ENCODE measurements at places on chromosomes 1 and 21.

DNA sequence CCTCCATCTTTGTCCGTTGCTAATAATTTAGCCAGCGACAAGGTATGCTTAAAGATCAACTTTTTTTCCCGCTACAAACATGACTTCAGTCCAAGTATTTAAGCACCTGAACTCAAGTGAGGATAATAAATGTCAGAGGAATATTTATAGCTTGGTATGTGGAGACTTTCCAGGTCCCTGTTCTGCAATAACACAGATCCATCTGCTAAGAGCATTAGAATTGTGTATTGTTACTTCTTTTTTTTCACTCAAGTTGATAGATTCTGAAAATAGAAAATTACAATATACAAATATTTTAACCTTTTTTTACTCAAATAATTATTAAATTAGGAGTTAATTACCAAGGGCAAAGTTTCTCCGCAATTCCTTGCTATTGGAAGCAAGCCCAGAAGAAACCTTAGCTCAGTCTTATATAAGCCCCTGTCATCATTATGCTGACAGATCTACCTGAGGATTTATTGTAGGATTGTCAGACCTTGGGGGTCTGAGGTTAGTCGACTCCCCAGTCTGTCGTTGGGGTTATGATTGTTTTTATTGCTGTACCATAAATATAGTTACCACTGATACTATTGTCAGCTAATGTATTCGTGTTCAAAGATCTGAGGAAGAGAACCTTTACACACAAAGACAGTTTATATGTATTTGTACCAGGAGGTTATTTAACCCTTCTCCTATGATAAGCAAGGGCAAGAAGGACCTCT lies 337.9 kb downstream of the TBX15 start:
- DNase-seq = no peak

- DNase-seq = no peak
Observed at GRCh38 chr1:46246548-46247435, 771 bp upstream of the RAD54L start.

- DNase-seq = no peak
Observed at GRCh38 chr1:67350783-67351182, 43.1 kb downstream of the IL12RB2 start.

GRCh38 chr1:13586001-13586400 lies 2.4 kb downstream of the PDPN start:
- no peak for DNase-seq

GRCh38 chr1:113073479-113073950 lies 517 bp downstream of the LRIG2 start:
- no peak for DNase-seq

- no peak for DNase-seq
Observed at GRCh38 chr1:53954128-53954527, 8.0 kb downstream of the LRRC42 start.

All from hippocampal formation (tissue), 2 donors.